ENCODE measurements at places on chromosomes 5 and 9.

DNA sequence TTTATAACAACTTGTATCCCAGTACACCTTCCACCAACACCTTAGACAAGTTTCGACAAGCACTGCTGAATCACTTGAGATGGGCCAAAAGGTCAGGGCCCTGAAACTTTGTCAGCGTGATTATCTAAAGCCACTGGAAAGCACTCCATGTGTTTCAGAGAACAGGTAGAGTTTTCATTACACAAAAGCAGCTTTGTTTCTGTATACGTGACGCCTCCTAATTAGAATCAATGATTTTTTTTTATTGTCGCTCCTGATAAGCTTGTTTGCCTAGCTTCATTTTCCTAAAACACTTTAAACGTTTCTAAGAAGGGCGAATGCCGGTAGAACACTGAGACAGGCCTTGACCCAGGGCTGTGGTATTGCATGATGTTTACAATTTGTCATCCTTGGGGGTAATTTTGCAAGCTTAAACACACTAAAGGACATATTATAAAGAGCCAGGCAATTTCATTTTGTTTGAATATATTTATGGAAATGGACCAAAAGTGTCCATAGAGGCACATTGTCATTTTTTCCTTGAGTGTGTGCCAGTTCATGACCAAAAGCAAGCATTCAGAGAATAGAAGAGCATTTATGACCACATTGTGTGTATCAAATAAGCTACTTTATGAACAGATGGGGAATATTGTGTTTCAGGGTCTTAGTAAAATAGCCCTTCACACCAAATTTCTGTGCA lies 193.6 kb downstream of the GLIS3 start:
- DNase-seq = no peak

GRCh38 chr9:89655056-89655989 lies 50.5 kb downstream of the GADD45G start:
- no peak for DNase-seq

- DNase-seq = no peak
These were observed 225.2 kb downstream of the NPR3 start for GRCh38 chr5:32936329-32936728.

- DNase-seq = no peak
These were observed 43.1 kb upstream of the RXRA start for GRCh38 chr9:134283111-134283515.

DNA sequence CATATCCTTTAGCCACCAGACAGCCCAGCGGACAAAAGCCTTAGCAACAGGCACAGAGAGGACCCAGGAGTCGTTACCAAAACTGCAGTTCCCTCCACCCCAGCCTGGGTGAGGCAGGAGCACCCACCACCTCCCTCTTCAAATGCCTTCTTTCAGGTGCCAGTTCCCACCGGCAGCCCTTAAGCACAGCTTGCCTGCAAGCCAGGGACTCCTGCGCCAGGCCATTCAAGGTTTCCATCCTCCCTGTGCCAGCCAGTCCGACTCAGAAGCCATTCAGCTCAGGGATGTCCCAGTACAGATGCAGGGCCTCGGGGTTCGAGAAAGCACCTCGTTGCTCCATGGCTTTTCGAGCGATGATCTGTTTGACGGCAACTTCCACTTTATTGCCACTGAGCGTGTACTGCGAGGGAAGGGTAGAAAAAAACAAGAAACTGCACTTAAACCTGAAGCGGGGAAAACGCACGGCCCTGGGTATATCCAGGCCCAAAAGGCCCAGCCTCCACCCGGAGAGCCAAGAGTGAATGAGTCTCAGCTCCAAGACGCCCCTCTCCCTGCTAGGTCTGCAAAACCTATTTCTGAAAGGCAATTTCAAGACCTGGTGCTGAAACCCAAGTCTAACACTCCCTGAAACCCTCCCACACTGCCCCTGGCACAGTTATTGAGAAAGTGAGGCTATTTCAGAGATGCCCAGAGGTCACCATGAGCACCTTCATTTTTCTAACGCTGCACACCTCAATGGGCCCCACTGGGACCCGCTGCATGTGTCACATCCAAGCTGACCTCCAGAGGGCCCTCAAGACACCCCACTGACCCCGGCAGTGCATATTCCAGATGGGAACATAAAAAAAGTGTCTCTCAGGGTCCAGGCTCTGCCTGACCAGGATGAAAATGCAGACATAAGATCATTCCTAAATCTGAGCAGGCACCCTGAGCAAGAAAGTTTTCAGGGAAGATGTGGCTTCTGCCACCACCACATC lies 36.8 kb upstream of the ZNF354A start:
- DNase-seq = no peak

DNA sequence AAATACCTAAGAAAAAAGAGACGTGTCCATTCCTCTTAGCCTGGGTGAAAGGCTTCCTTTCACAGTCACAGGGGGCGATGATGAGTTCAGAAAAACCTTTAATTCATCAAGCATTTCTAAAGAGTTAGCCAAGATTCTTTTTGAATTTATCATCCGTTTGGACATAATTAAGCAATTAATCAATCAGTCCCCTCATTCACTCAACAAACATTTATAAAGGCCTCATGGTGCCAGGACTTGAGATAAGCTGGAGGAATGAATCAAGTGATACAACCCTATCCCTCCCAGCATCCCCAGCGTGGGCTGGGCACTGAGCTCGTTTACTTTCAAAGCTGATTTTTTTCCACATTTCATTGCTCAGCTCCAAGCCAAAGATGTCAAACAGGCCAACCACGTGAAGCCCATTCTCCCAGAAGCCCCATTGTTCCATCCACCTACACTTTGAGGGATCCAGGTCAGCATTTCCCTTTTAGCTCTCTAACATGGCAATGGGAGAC lies 140.5 kb downstream of the SLIT3 start:
- no peak for DNase-seq

DNA sequence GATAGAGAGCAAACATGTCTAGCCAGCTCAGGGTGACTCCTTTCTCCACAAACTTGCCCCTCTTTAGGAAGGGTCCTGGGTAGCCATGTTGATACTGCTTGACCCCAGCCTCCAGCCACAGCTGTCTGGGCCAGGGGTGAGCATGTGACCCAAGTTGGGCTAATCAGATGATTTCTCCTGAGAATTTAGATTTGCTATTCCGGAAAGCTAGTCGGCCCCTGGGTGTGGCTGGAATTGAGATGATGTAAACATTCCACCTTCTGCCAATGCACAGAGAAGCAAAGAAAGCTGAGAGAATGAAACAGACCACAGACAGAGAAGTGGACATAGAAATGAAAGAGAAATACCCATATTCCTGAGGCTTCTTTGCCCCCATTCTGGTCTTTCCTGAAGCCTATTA lies 17.8 kb upstream of the B4GALT1 start:
- no peak for DNase-seq

DNA sequence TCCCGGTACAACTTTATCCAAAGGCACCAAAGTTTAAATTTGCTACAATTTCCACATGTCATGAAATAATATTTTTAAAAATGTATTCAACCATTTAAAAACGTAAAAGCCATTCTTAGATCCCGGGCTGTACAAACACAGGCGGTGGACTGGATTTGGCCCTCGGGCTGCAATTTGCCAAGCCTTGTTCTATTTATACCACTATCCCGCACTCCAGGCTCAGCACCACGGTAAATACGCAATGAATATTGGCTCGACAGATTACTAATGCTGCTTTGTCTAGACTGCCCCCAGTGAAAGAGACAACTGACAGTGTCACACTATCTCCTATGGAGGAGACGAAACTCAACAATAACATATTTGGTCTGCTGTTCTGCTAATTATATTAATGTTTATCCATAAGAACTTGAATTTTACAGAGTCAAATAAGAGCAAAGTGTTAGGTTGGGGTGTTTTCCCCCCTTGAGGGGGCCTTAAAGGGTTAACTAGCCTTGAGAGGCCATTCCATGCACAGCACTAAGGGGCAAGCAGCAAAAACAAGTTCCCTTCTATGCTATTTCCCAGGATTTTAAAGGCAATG lies 98.1 kb downstream of the MARCHF11 start:
- DNase-seq = no peak

- no peak for DNase-seq
These were observed 60.8 kb downstream of the MSX2 start for GRCh38 chr5:174785120-174785680.

- DNase-seq = no peak
These were observed 179.4 kb upstream of the NUDT12 start for GRCh38 chr5:103741984-103742383.

Measured in SK-N-DZ (cell line).